ENCODE measurements at places on chromosomes 2 and 18.

DNA sequence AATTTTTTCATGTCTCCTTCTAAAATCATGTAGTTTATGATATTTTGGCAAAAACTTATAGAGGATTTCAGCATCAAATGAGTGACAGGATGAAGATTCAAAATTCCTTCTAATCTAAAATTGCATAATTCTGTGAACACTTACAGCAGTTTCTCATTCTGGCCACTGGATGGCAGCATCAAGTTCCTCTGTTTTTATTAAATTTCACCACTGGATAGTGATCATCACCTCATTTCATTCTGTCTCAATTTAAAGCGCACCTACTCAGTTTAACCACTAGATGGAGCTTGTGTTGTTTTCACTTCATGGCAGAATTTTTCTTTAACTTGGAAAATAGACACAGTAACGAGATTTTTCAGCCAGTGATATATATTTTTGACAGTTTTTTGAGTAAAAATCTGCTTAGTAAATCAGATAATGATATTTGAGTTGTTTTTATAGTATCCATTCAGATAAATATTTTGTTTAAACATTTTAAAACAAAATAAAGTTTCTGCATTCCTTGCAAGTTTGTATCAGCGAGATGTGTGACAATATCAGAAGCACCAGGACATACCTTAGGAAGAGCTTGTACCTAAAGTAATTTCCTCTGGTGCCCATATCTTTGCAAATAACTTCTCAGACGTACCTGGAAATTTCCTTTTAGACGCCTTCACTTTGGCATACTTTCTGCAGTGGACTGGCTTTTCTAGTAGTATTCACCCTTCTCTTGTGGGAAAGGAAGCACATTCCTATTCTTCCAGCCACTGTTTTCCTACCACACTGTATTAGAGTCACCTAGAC is 94.7 kb upstream of the ARHGAP15 start:
- DNase-seq: no peak

DNA sequence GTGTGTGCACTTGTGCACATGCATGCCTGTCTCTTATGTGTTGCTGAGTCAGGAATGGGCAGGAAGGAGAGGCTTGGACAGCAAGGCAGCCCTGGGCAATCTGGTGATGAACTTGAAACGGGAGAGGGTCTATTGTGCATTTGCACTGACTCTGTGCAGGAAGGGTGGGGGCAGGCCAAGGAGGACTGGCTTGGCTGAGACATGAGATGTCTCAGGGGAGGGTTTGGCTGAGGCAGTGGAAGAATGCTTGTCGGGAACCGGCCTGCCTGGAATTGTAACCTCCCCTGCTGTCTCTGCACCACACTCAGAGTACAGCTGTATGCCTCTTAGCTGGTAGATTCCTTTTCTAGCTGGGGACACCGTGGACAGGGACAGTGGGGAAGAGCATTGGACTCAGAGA is 176.1 kb upstream of the TNP1 start:
- no peak for DNase-seq

DNA sequence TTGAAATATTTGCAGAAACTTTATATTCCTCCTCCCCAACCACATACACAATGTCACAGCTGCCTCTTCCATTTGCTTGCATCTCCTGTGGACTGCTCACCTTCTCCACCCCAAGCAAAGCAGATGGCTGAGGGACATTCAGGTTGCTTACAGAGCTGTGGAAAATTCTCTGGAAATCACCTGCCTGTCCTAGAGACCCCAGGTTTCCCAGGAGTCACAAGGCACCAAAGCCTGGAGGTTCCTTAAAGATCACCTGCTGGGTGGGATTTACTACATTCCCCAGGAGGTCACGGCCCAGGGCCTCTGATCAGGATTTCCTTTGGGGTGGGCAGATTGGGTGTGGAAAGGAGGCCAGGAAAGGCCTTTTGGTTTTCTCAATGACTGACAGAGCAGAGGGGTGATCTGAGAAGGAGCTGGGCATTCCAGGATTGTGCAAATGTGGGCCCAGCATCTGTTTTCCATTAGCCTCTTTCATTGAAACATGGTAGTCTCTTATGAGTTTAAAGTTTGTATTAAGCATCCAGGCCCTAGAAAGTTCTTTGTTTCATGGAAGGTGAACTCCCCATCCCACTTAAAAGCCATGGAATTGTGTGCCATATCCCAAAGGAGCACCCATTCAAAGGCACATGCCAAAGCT is 410.7 kb upstream of the TNP1 start:
- DNase-seq: no peak

DNA sequence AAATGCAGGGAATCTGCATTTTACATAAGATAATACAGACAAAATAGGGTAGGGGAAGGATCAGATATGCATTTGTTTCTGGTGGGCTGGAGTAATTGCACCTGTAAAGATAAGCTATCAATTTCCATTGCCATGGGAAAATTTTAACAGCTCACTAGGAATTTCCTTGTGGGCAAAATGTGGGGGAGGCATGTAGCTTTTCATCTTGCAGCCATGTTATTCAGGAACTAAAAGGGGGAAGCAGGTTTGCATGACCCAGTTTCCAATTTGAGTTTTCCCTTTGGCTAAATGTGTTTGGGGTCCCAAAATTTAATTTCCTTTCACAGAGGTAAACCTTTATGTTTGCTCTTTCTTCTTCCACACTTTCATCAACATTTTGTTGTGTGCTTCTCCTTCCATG is 624.4 kb downstream of the NYAP2 start:
- no peak for DNase-seq

DNA sequence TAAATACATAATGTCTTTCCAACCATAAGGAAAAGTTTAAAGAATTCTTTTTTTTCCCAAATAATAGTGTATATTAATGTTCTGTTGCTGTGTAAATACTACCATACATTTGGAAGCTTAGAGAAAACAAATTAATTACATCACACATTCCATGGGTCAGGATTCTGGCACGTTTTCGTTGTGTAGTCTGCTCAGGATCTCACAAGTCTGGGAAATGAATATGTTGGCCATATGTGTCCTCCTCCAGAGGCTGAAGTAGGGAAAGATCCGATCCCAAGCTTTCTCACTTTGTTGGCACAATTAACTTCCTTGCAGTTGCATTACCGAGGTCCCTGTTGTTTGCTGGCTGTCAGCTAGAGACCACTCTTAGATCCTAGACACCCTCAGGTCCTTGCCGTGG is 83.9 kb downstream of the RPRM start:
- no peak for DNase-seq

DNA sequence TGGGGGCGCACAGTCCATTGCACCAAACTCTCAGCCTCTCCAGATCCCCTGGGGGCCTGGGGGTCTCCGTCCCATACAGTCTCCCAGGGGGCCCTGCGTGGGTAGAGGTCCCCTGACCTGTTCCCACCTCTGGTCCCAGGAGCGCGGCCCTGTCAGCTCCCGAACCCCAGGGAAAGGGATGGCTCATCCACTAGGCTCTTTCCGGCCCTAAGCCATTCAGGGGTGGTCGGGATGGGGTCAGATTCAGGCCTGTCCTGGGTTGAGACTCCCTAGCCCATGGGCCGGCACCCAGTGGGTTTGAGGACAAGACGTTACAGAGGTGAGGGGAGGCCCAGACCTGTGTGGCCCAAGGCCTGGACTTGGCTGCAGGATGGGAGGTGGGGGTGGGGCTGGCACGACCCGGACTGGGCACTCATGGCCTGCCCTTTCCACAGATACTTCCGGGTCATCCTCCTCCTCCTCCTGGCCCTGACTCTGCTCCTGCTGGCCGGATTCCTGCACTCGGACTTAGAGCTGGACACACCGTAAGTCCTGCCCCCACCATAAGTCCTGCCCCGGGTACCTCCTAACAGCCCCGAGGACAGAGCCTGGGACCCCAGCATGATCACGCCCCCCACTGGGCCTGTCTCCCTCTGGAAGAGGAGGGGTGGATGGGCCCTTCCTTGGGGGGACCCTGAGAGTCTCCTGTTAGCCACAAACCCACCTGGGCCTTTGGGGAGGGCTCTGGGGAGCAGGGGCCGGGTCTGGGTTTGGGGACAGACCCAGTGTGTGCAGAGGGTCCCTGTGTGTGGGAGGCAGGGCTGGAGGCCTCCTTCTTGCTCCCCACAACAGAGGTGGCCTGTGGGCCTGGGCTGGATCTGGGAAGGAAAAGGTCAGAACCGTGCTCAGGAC is 10.1 kb upstream of the NEU4 start:
- no peak for DNase-seq

DNA sequence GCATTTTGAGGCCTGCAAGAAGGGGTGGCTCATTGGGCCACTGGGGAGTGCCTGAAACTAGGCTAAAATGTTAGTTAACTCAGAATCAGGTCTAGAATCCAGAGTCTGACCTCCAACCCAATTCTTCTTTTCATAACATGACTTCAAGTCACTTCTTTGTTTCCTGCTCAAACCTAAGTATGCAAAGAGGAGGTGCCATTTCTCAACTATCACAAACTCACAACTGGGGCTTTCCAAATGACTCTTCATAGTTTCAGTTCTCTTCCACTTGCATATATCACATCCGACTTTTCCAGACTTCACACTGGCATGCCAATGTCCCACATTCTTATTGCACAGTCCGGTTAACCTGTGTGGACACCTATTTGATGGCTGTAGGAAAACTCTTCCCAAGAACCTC is 211.6 kb downstream of the TCF4 start:
- no peak for DNase-seq

Measured in activated CD8-positive, alpha-beta memory T cell treated with anti-CD3 and anti-CD28 coated beads, Interleukin-2, amount 50 U/mL, for 48 hours (primary cell).